ENCODE measurements at places on chromosomes 4 and X.

- no peak for DNase-seq
These were observed 105.2 kb upstream of the BMP3 start for GRCh38 chr4:80925293-80925692.

GRCh38 chr4:20358110-20358509, 106.4 kb downstream of the SLIT2 start:
- no peak for DNase-seq

DNA sequence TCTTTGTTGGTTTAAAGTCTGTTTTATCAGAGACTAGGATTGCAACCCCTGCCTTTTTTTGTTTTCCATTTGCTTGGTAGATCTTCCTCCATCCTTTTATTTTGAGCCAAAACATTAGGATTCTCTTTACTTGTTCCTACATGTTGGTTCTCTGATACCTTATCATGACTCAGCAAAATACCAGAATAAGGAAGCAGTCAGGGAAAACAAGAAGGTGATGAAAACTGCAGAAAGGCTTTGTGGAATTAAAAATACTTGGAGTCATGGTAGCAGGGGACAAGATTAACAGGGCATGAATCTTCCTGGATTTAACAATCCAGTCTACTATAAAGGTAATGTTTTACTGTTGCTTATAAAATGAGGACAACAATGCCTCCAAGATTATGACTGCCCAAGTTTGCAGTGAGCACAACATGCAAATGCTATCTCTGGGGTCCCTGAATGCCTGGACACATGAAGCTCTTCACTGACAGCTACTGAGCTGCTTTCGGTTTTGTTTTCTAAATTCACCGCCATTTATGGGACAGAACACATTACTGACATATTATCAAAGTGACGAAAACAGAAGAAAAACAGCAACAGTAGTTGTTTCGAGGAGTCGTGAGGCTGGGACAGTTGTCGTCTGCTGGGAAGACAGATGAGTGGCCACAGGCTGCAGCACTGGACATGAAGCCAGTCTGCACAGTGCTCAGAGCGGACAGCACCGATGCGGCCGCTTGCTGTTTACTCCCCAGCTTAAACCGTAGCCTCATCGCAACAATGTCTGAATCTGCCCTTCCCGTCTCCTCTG, 174.5 kb upstream of the DKK2 start:
- no peak for DNase-seq

- DNase-seq: no peak
These were observed 89.3 kb upstream of the ENPP6 start for GRCh38 chr4:184306949-184307348.

DNA sequence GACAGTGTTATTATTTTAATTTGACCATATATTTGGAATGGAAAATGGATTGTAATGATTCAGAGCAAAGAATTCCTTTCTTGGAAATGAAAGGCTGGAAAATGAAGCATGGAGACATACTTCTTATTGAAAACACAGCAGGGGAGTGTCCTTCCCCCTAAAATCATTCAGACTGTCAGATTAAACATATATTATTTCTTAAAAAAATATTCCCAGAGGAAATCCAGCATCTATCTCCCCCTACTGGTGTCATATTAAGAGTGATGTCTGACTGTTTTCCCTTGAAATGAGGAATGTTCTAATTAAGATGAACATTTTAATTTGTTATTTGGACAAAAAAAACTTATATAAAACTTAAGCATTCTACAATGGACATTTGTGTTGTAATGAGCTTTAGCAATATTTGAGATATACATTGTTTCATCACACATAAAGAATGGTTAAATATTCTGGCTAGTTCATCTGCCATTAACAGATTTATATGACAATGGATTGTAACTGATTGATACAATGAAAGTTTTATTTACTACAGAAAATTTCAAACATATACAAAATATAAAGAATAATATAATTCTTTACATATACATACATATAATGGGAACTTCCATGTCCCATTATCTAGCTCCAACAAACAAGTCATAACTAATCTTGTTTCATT, 264.6 kb downstream of the SPRY1 start:
- DNase-seq: no peak

DNA sequence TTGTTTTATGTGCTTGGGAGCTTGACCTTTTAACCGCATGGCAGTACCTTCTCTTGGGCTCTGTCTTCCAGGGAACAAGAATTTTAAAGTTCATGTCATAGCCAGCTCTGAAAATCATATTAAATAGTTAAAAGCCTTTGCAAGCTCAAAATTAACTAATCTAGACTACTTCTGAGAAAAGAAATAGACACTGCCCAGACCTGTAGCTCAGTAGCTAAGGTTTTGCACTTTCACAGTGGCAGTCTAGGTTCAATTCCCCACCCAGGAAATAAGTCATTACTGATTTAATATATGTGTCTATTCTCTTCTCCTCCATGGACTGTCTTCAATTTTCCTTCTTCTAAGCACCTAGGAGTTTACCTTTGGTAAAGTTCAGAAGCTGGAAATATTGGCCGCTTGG, 27.4 kb downstream of the HSD17B11 start:
- no peak for DNase-seq

GRCh38 chr4:3320361-3321023, 27.7 kb downstream of the RGS12 start:
- peak; percentile 5 for DNase-seq

- DNase-seq: no peak
These were observed 16.2 kb upstream of the SCRG1 start for GRCh38 chr4:173415092-173415491.

DNA sequence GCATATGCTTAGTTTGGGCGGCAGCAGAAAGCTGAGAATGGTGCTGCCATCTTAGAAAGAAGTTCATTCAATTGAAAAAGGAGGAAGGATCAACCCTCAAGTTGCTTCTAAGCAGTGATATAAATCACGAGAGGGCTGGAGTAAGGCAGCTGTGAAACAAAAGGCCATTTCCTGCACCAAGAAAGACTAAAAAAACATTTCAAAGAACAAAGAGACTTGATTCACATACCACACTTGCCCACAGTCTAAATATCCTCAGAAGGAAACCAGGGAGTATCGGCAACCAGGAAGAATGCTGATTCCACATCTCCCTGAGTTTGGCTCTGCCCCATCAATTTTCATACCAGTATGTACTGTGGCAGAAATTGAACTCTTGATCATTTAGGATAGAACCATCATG, 240.1 kb downstream of the OPHN1 start:
- DNase-seq: no peak

DNA sequence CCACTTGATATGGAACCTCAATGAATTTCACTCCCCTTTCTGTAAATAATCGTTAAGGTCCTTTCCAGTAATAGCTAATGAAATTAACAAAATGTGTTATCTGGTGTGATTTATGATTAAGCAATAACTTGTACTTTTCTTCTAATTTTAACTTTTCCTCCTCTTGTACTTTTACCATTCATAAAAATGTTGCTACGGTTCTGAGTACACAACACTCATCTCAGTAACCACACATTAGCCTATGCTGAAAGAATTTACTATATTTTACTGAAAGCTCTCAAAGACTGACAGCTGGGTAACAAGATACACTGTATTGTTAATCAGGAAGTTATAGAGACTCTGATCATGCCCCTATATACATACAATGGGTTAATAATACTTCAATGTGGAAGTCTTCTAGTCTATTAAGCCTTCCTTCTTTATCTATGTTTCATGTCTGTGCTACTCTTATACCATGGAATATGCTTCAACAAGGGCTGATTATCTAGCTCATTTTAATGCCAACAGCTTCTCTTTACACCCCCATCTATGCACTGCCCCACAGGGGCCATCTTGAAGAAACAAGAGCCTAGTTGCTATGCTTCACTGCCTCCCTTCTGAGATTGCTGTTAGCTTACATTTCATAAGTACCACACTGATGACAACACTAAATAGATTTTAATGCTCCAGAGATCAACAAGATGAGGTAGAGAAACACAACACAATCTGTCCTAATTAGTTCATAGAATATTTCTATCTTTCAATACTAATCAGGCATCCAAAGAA, 39.1 kb downstream of the LAMP2 start:
- DNase-seq: no peak

- peak; percentile 25 for DNase-seq
These were observed 3.5 kb downstream of the MXD4 start for GRCh38 chr4:2258091-2259035.

DNA sequence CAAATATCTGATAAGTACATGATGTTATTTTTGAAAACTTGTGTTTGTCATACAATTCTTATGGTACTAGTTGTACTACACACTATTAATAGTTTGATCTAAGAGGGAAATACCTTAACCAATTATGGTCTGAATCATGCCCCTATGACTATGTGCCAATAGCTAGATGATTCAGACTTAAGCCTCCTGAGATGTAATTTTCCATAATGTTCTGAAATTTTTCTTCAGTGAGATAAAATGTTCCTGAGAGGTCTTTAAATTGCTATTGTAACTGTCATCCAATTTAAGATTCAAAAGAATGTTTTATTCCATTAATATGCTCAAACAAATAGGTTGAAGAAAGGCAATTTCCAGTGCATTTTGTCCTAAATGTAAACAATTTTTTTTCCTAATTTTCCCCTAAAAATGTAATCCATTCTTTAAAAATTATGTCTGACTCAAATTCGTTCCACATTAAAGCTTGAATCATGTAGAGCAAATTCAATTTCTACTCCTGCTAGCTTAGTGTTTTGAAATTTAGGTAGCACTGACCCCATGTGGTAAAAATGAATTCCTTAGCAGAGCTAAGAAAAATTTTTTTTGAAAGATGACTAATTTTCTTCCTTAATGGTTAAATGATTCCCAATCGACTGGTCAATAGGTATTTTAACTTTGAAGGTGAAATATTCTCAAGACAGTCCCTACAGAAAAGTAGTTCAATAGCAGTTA, 49.1 kb downstream of the APOOL start:
- no peak for DNase-seq

- DNase-seq: no peak
These were observed 680.4 kb downstream of the DMD start for GRCh38 chrX:32530802-32531403.

DNA sequence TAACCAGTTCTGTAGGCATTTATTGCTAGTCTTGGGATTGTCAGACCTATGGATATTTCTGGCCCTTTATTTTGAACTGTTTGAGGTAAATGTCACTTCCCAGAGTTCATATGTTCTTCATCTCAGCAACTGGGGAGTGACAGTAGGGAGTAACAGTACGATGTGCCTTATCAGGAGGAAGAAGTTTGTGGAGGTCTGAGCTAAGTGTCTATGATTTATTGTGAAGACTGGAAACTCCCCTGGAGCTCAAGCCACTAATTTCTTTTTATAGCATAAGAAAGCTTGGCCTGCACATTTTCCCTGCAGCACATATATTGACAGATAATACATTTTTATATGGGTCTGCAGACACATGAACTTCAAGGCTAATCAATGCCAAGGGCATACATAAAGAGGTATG, 383.8 kb downstream of the GRXCR1 start:
- no peak for DNase-seq

DNA sequence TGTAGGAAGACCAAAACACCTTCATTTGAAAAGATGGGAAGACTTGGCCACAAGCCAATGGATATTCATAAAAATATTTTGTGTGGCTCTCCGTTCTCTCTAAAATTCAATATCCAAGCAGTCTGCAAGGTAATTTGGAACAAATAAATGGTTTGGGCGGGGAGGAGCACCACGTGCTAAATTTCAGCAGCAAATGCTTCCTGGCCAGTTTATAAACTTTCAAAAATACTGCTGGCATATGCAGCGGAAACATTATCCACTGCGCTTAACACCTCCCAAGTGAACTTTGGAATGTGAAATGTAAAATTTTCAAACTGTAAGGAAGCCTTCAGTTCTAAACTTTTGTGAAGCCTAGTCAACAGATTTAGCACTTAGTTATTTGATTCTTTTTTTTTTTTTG, 191.0 kb downstream of the NSUN7 start:
- DNase-seq: no peak

DNA sequence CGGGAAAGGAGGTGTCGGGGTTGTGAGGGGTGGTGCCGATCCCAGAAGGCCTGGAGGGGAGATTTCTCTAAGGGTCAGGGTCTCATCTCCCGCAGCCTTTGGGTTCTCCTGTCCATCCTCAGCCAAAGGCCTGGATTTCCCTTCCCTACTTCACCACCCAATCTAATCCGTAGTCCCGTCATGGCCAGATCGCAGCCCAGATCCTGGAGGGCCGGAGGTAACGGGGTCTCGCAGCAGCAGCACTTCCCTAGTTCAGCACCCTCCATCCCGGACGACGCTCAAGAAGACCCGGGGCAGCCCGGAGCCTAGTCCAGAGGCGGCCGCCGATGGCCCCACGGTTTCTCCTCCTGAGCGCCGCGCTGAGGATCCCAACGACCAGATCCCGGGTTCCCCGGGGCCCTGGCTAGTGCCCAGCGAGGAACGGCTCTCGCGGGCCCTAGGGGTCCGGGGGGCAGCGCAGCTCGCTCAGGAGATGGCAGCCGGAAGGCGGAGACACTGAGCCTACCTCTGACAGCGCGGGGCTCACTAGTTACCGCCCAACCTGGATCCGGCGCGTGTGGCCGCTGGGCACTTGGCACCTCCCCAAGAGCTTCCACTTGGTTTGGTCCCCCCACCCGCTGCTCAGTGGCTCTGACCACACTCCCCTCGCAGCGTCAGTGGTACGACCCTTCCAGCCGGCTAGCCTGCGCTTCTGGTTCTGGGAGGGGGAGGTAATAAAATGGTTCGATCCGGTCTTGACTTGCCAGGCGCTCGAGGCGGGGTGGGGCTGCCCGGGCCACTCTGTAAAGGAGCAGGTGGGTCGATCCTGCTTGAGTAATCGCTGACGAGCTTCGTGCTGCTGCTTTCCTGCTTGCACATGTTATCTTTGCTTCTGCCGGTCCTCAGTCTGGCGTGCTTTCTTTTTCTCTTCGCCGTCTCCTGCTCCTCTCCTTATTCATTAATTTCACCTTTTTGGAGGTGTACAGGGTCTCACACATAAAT, 3.6 kb downstream of the MAGIX start:
- DNase-seq: peak; percentile 77

- DNase-seq: no peak
These were observed 186.9 kb upstream of the HS3ST1 start for GRCh38 chr4:11615601-11616000.

DNA sequence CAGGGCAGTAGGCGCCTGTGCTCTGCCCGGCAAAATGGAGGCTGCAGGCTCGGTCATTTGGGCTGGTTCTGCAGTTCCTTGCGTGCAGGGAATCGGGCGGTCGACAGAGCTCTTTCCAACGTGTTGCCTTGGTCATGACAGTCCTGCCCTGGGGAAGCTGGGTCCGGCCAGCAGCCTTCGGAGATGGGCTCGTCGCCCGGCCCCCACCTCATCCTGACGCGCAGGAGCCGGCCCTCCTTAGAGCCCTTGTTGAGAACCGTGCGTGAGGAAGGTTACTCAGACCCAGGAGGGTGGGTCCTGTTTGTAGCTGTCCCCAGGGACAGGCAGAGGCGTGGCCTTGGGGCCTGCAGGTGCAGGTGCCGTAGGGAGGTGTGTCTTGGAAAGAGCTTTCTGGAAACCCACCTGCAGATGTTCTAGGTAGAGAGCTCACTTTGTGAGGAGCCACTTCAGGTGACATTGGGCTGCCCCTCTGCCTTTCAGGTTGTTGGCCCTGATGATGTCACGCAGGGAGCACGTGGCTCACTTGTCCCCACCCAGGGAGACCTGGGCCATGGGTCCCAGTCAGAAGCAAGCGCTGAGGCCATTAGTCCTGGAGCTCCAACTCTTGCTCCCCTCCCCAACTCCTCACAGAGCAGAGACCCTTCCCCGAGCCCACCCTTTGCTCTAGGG, 15.2 kb upstream of the HGFAC start:
- no peak for DNase-seq

- DNase-seq: no peak
These were observed 144.6 kb downstream of the TBL1X start for GRCh38 chrX:9609499-9609898.
